ENCODE measurements at places on chromosomes 1 and 21. TPM values are rescaled to one million over a fixed set of nuclear protein-coding genes. Genes with fewer than 3 reads are reported as not detected.

GRCh38 chr1:207966521-207966920 is 55.6 kb upstream of the CD34 start:
- DNase-seq = no peak

DNA sequence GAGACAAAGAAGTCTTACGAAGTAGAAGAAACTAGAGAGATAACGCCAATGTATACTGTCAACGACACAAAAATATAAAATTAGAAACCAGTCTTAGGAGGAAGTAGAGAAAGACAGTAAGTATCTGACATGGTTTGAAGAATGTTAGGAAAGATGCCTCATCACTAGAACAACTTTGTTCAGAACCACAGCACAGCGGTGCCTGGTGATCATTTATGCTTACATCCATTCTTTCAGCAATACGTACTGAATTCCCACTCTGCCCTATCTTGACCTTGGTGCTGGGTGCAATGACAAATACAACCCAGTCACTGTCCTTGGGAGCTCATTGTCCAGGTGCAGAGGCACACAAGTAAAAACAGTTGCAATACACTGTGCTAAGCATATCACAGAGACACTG is 104.4 kb downstream of the TM2D1 start:
- no peak for DNase-seq

GRCh38 chr1:229150518-229150917 is 120.4 kb upstream of the RAB4A start:
- no peak for DNase-seq

DNA sequence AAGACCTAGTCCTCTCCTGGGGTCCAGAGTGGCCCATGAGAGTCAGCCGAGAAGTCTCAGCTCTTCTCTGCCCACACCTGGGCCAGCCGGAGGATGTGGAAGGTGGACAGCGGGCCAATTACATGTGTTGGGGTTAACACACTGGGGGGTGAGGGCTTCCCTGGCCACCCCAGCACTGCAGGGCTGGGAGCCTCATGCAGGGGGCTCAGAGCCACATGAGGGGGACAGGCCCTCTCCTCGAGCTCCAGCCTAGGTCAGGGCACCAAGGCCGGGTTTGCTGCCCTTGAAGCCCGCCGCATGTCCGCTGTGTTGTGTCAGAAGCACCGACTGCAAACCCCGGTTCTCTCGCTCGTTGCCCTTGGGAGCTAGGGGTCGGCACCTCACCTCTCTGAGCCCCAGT is 30.5 kb downstream of the LHX4 start:
- no peak for DNase-seq

GRCh38 chr1:98048244-98048643 is 127.4 kb upstream of the DPYD start:
- DNase-seq = peak; percentile 79

GRCh38 chr1:16017461-16018303 is at the start of gene HSPB7:
HSPB7 (minus strand) TSS chr1:16018043; CDS start chr1:16017963, 80 bp downstream.
- DNase-seq = no peak

- no peak for DNase-seq
Measured at GRCh38 chr1:167158813-167159275, 61.8 kb upstream of the POU2F1 start.

Gene C1orf87
- not detected for total RNA-seq

Gene SPATA6
- total RNA-seq = 0.92 TPM
